ENCODE measurements at places on chromosomes 11 and 22. TPM values are rescaled to one million over a fixed set of nuclear protein-coding genes. Genes with fewer than 3 reads are reported as not detected.

Gene FERMT3
- total RNA-seq = 106 TPM

Gene SLC22A25
- not detected for total RNA-seq

Gene CSNK2A3
- 0.49 TPM for total RNA-seq

DNA sequence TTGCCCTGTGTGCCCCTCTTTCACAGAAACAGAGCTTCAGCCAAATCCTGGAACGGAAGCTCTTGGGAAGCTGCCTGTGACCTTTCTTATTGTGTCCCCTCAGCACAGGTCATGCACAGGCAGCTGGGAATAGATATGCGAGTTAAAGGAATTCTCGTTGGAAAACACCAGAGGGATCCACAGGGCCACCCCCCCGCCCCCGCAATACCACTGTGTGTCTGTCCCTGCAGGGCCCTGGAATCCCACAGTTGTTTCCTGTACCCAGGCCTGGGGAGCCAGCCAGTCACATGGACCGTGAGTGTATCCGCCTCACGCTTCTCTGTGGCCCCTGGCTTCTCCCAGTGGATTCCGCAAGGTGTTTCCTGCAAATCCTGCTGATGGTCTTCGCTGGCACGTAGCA is 29.0 kb downstream of the TIMP3 start:
- DNase-seq = no peak
- no peaks in the 10 kb centered on the region for H3K36me3 ChIP-seq
- H3K4me3 ChIP-seq = no peak overlapping the region
- H3K4me1 ChIP-seq = no peaks in the 10 kb centered on the region
- H3K27ac ChIP-seq = no peak overlapping the region

DNA sequence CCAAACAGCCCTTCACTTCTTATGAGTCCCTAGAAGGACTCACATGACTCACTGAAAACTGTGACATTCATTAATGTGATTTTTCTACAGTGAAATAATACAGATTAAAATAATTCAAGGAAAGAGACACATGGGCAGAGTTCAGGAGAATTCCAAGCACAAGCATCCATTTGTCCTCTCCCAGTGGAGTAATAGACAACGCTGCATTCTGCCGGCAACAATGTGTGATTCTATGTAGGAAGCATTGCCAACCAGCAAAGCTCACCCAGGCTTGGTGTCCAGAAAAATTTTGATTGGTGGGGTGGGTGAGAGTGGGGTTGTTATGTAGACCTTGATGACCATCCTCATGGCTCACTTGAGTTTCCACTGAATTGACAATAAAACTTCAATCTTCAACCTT is 123.9 kb downstream of the VPREB1 start:
- no peaks in the 10 kb centered on the region for H3K27me3 ChIP-seq
- H3K36me3 ChIP-seq = no peaks in the 10 kb centered on the region
- no peak for DNase-seq
- peaks cover 60% of the 10 kb centered on the region for H3K4me1 ChIP-seq

- no peaks in the 10 kb centered on the region for H3K36me3 ChIP-seq
- peaks cover 80% of the 10 kb centered on the region for H3K4me1 ChIP-seq
- peak; percentile 42 for DNase-seq
Observed at GRCh38 chr11:31809857-31810778, 1.0 kb downstream of the PAX6 start.

GRCh38 chr22:25357132-25357455 is 137.7 kb downstream of the CRYBB2 start:
- no peaks in the 10 kb centered on the region for H3K4me1 ChIP-seq
- no peak overlapping the region for H3K4me3 ChIP-seq
- H3K36me3 ChIP-seq = no peaks in the 10 kb centered on the region
- H3K27ac ChIP-seq = no peak overlapping the region
- no peak for DNase-seq
- H3K27me3 ChIP-seq = no peaks in the 10 kb centered on the region

GRCh38 chr22:42364604-42365110 is 67.5 kb downstream of the NFAM1 start:
- no peak overlapping the region for H3K4me3 ChIP-seq
- DNase-seq = no peak
- H3K36me3 ChIP-seq = no peaks in the 10 kb centered on the region
- no peak overlapping the region for H3K27ac ChIP-seq
- H3K4me1 ChIP-seq = peaks cover 26% of the 10 kb centered on the region

GRCh38 chr11:68958211-68958610 is 22.6 kb downstream of the MRGPRD start:
- no peak overlapping the region for H3K27ac ChIP-seq
- H3K4me3 ChIP-seq = no peak overlapping the region
- H3K4me1 ChIP-seq = peaks cover 21% of the 10 kb centered on the region
- no peaks in the 10 kb centered on the region for H3K36me3 ChIP-seq
- no peak for DNase-seq
- peaks cover 8% of the 10 kb centered on the region for H3K27me3 ChIP-seq
